Activated naive CD4-positive, alpha-beta T cell treated with anti-CD3 and anti-CD28 coated beads for 36 hours (primary cell): ENCODE measurements at places on chromosomes 2 and 18. TPM values are rescaled to one million over a fixed set of nuclear protein-coding genes. Genes with fewer than 3 reads are reported as not detected.
A peak's percentile ranks its signal among the peaks of the same experiment; 100 is the strongest.

DNA sequence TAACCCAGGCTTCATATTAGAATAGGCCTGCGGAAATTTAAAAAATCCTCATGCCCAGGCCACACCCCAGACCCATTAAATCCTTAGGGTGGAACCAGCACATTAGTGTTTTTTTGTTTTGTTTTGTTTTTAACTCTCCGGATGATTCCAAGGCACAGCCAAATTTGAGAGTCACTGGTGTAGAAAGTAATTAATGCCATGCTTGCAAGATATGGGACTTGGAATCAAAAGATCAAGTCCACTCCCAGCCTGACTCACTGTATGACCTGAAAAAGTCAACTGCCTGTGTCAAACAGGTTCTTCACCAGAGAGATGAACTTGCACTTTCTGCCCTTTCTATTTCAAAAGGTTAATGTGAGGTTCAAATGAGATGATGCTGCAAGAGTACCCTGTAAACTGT, 310.3 kb upstream of the LYPD1 start:
- no peak overlapping the region for H3K27ac ChIP-seq
- no peak overlapping the region for H3K4me3 ChIP-seq
- DNase-seq: no peak
- H3K36me3 ChIP-seq: no peaks in the 10 kb centered on the region
- H3K4me1 ChIP-seq: no peaks in the 10 kb centered on the region

DNA sequence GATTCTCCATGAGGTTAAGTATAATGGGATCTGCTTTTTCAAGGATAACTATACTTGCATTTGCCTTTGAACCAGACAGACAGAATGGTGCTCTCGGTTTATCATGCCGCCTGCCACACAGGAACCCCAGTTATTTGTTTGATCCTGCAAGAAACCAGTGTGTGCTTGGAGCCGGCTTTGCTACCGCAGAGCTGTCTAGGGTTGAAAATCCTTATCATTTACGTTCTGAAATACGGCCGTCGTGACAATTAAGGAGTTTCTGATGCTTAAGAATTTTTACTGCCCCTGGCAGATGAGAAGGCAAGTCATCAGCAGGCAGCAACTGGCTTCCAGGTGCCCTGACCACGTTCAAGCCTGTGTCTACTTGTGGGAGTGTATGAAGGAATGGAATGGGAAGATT, 112.0 kb downstream of the GBX2 start:
- no peak for DNase-seq
- peaks cover 20% of the 10 kb centered on the region for H3K27me3 ChIP-seq
- no peak overlapping the region for H3K4me3 ChIP-seq
- H3K27ac ChIP-seq: no peak overlapping the region

GRCh38 chr2:50645346-50645745, 386.6 kb downstream of the NRXN1 start:
- no peak overlapping the region for H3K27ac ChIP-seq
- H3K4me1 ChIP-seq: no peaks in the 10 kb centered on the region
- H3K4me3 ChIP-seq: no peak overlapping the region
- no peaks in the 10 kb centered on the region for H3K27me3 ChIP-seq

GRCh38 chr2:148875387-148876051, 492 bp downstream of the KIF5C start:
- H3K4me1 ChIP-seq: peaks cover 9% of the 10 kb centered on the region
- H3K27me3 ChIP-seq: peaks cover 15% of the 10 kb centered on the region
- H3K36me3 ChIP-seq: peaks cover 3% of the 10 kb centered on the region

- H3K36me3 ChIP-seq: peaks cover 2% of the 10 kb centered on the region
- H3K27me3 ChIP-seq: no peaks in the 10 kb centered on the region
- no peak overlapping the region for H3K4me3 ChIP-seq
- DNase-seq: no peak
- H3K27ac ChIP-seq: no peak overlapping the region
These were observed 36.6 kb upstream of the ASB1 start for GRCh38 chr2:238389988-238390589.

GRCh38 chr2:74528600-74529356, 728 bp downstream of the AUP1 start:
- H3K27me3 ChIP-seq: no peaks in the 10 kb centered on the region
- peak overlapping the region; percentile 98 for H3K4me3 ChIP-seq
- H3K4me1 ChIP-seq: peaks cover 40% of the 10 kb centered on the region
- peak overlapping the region; percentile 91 for H3K27ac ChIP-seq

DNA sequence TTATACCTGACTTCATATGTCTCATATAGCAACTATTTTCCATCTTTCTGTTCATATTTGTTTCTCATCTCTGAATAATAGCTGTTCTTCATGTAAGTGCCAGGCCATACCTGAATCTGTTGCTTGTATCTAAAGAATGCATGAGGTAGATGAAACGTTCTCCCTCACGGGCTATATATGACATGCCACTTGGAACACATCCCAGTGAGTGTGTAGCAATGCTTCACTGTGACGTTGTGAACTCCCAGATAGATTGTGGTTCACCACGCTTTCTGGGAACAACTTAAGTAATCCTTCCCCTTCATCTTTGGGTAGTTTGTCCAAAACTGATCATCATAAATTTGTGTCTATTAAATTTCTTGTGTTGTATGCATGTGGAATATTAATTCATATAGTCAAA, 60.1 kb downstream of the RDH14 start:
- no peaks in the 10 kb centered on the region for H3K36me3 ChIP-seq
- no peak overlapping the region for H3K27ac ChIP-seq
- no peaks in the 10 kb centered on the region for H3K4me1 ChIP-seq
- H3K27me3 ChIP-seq: peaks cover 24% of the 10 kb centered on the region

DNA sequence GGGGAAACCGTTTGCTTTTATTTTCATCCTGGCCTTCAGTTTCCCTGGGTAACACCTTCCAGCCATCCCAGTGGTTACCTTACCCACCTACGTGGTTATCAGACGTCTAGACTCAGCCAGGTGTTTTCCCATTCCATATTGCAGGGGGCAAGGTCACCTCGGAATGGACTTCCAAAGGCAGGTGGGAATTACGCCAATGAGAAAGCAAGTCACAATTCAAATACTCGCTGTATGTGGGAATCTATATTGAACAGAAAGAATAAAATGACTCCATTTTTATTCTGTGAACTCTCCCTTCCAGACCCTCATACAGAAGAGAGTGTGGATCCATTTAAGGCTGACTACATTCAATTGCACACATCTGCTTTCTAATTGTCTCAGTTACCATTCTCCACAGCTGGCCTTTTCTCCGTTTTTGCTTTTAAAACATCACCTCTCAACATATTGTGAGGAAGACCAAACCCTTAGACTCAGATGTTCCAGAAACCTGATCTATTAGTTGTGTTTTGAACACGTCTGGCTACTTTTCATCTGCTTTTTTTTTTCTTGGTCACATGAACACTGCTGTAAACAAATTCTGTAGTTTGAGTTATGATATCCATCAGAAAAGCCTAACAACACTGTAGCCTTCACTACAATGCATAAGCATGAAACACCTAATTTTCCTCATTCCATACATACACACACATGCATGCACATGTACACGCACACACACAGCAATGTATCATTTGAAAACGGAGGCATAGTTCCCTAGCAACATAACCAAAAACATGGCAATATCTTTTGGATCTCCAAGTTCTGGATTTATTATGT, 59.8 kb downstream of the BCL2 start:
- peaks cover 71% of the 10 kb centered on the region for H3K4me1 ChIP-seq
- H3K27ac ChIP-seq: no peak overlapping the region
- H3K27me3 ChIP-seq: no peaks in the 10 kb centered on the region

GRCh38 chr2:135099802-135100483, 47.9 kb downstream of the RAB3GAP1 start:
- peak overlapping the region; percentile 44 for H3K27ac ChIP-seq
- peaks cover 48% of the 10 kb centered on the region for H3K36me3 ChIP-seq
- no peak for DNase-seq
- no peak overlapping the region for H3K4me3 ChIP-seq

DNA sequence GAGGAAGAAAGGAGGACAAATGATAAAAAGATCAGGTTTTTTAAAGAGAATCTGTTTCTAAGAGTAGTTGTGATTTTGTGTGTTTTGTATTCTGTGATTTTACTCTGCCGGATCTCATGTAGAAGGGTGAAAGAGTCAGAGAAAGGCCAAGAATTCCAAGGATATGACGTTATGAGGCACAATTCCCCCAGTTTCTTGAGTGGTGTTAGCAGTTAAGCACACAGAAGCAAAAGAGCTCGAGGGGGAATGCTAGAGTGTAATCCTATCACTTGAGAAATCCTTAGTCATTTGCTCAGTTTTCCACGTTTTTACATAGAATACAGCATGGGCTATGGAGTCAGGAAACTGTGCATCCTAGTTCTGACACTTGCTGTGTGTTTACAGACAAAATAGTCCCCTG, 34.8 kb downstream of the METTL4 start:
- no peak for DNase-seq
- no peaks in the 10 kb centered on the region for H3K27me3 ChIP-seq
- no peaks in the 10 kb centered on the region for H3K4me1 ChIP-seq
- no peak overlapping the region for H3K4me3 ChIP-seq
- H3K36me3 ChIP-seq: peaks cover 13% of the 10 kb centered on the region

- H3K4me1 ChIP-seq: no peaks in the 10 kb centered on the region
- no peak overlapping the region for H3K4me3 ChIP-seq
- no peak for DNase-seq
- no peaks in the 10 kb centered on the region for H3K27me3 ChIP-seq
- H3K36me3 ChIP-seq: peaks cover 93% of the 10 kb centered on the region
These were observed 13.6 kb upstream of the ZSCAN30 start for GRCh38 chr18:35303610-35304009.

DNA sequence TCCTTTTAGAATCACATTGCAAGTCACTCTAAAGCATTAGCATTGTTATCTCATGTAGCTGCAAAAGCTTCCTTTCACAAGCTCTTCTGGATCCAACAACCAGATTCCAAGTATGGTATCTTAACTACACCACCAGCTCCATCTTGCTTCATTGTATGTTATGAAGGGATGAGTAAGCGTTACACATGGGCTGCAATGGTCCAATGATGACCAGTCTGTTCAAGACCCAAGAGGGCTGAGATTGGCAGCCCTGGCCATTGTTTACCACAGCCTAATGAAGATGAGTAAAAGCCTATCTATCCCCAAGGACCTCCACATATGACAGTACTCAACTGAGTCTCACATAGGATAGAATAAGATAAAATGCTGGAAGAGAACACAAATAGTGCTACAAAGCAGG, 6.3 kb downstream of the CFLAR start:
- H3K4me1 ChIP-seq: peaks cover 57% of the 10 kb centered on the region
- peak overlapping the region; percentile 100 for H3K27ac ChIP-seq
- peak overlapping the region; percentile 96 for H3K4me3 ChIP-seq

DNA sequence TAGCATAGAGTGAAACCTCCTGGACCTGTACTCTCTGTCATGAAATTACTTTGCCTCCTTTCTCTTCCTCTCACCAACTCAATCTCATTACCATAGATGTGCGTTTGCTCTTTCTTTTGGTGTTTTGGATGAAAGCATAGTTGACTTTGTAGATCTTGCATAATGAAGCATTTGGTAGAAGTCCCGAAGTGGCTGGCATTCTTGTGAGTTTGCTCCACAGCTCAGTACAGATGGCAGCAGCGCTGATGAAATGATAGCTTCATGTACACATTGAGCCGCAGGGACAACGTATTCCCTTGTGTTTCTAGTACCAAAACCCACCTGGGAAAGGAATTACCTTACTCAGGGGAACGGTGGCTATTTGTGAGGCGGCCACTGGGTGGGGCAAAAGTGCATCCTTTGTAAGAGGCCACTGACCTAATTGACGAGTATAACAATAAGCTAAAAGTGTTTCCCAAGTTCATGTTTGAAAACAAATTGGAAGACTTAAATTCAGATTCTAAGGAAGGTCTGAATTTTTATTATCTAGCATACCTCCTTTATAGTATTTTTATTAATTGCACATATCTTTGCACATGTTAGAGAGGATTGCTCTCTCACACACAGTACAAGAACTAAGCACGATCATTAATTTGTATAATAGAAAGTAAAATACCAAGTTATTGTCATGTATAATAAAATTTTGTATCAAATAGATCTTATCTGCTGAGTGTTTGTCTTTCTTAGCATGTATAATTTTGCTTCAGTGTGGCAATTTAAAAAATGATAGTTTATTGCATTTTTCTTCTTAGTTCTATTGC, 25.4 kb upstream of the CDH7 start:
- no peak overlapping the region for H3K4me3 ChIP-seq
- no peaks in the 10 kb centered on the region for H3K27me3 ChIP-seq
- H3K36me3 ChIP-seq: no peaks in the 10 kb centered on the region

DNA sequence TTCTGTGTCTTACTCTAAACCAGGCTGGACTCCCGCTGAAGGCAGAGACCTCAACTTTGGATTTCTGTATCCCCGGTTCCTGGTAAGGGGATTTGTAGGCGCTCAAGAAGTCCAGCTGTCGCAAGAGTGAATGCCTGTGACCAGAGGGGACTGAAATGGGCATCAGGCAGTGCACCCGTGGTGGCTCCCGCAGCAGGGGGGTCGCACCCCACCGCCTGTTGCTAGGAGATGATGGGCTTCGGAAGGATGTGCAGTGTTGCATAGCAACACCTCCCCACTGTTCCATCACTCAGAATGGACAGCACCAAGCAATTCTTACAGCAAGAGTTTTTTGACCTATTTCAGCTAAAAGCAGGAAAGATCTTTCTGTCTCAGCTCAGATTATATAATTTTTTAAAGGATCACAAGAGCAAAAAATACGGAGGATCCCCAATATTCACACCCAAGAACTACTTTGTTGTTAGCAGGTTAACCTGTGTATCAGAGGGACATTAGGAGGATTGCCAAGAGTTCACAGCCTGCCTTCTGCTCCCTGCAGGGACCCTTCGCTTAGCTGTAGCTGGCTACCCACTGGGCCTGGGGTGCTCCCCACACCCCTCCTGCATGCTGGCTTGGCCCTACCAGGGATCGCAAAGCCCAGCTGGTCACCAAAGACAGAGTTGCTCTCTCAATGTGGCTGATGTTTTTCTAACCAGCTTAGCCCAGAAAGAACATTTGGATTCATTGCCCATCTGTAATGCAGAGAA, 63.8 kb downstream of the SOWAHC start:
- no peak overlapping the region for H3K27ac ChIP-seq
- no peaks in the 10 kb centered on the region for H3K36me3 ChIP-seq
- no peak for DNase-seq
- H3K4me3 ChIP-seq: no peak overlapping the region

- H3K4me3 ChIP-seq: peak overlapping the region; percentile 88
- DNase-seq: peak; percentile 18
- H3K27ac ChIP-seq: peak overlapping the region; percentile 87
- no peaks in the 10 kb centered on the region for H3K27me3 ChIP-seq
- H3K36me3 ChIP-seq: no peaks in the 10 kb centered on the region
These were observed 550 bp upstream of the SFXN5 start for GRCh38 chr2:73072129-73072395.

- peaks cover 16% of the 10 kb centered on the region for H3K27me3 ChIP-seq
- H3K36me3 ChIP-seq: peaks cover 1% of the 10 kb centered on the region
- no peak overlapping the region for H3K27ac ChIP-seq
- DNase-seq: no peak
- H3K4me3 ChIP-seq: no peak overlapping the region
These were observed 34.1 kb downstream of the PARD6G start for GRCh38 chr18:80213182-80213581.

The FMNL2 gene
- total RNA-seq: 2.7 TPM

The DAPL1 gene
- total RNA-seq: not detected

The SLC20A1 gene
- 73.1 TPM for total RNA-seq

The COL3A1 gene
- not detected for total RNA-seq

The SPC25 gene
- 31.0 TPM for total RNA-seq

The PLA2R1 gene
- total RNA-seq: not detected

The ANKRD62 gene
- total RNA-seq: not detected

The GMCL1 gene
- 19.4 TPM for total RNA-seq

The CYRIA gene
- 1.0 TPM for total RNA-seq
